ENCODE measurements at places on chromosomes 1 and 21. TPM values are rescaled to one million over a fixed set of nuclear protein-coding genes. Genes with fewer than 3 reads are reported as not detected.

- H3K27ac ChIP-seq: no peak overlapping the region
- no peaks in the 10 kb centered on the region for H3K27me3 ChIP-seq
- no peak overlapping the region for H3K4me3 ChIP-seq
- no peak for DNase-seq
- H3K36me3 ChIP-seq: no peaks in the 10 kb centered on the region
- H3K4me1 ChIP-seq: no peaks in the 10 kb centered on the region
Measured at GRCh38 chr1:203349773-203350524, 973 bp downstream of the FMOD start.

- H3K27me3 ChIP-seq: no peaks in the 10 kb centered on the region
- H3K36me3 ChIP-seq: no peaks in the 10 kb centered on the region
- H3K27ac ChIP-seq: no peak overlapping the region
- no peak overlapping the region for H3K4me3 ChIP-seq
- peaks cover 4% of the 10 kb centered on the region for H3K4me1 ChIP-seq
- no peak for DNase-seq
Measured at GRCh38 chr21:37061926-37062592, 10.8 kb downstream of the PIGP start.

- H3K27me3 ChIP-seq: no peaks in the 10 kb centered on the region
- peak; percentile 76 for DNase-seq
- peak overlapping the region; percentile 55 for H3K27ac ChIP-seq
- no peak overlapping the region for H3K4me3 ChIP-seq
- no peaks in the 10 kb centered on the region for H3K36me3 ChIP-seq
Measured at GRCh38 chr1:8241417-8242014, 76.4 kb upstream of the SLC45A1 start.

GRCh38 chr1:247415423-247416361 is at the start of gene NLRP3:
Gene NLRP3, plus strand, starts transcription at chr1:247416173. Its CDS starts 2,628 bp downstream, at chr1:247418801.
- no peaks in the 10 kb centered on the region for H3K36me3 ChIP-seq
- DNase-seq: no peak
- peak within 1 kb of the TSS; percentile 9 for H3K4me3 ChIP-seq

GRCh38 chr1:94819945-94820746 is at the start of gene SLC44A3:
Gene SLC44A3, plus strand, starts transcription at chr1:94820357. Its CDS starts 95 bp downstream, at chr1:94820452.
- no peaks in the 10 kb centered on the region for H3K36me3 ChIP-seq
- no peaks in the 10 kb centered on the region for H3K4me1 ChIP-seq
- peak; percentile 72 for DNase-seq
- no peaks in the 10 kb centered on the region for H3K27me3 ChIP-seq
- peak within 1 kb of the TSS; percentile 88 for H3K27ac ChIP-seq
- H3K4me3 ChIP-seq: peak within 1 kb of the TSS; percentile 84

DNA sequence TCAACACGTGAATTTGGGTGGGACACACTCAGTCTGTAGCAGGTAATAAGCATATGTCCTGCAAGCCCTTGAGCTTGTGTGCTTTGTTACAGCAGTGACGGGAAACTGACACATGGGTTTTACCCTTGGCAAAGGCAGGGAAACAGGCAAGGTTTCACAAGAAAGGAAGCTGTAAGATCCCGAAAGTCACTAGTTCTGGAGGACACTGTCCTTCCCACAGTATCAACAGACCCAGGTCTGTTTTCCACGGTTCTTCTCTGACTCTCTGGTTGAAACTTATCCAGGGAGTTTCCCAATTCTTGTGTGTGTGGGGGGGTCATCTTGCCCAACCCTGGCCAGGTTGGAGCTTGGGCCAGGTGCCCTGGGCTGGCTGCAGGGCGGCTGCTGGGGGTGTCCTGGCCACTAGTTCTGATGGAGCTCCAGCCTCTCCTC is 29.3 kb upstream of the ZBTB21 start:
- peak overlapping the region; percentile 53 for H3K27ac ChIP-seq
- H3K27me3 ChIP-seq: no peaks in the 10 kb centered on the region
- H3K36me3 ChIP-seq: no peaks in the 10 kb centered on the region
- no peak overlapping the region for H3K4me3 ChIP-seq

- no peaks in the 10 kb centered on the region for H3K36me3 ChIP-seq
- H3K27me3 ChIP-seq: no peaks in the 10 kb centered on the region
- no peak for DNase-seq
- H3K4me1 ChIP-seq: no peaks in the 10 kb centered on the region
Measured at GRCh38 chr1:195202241-195202640, 1406.0 kb downstream of the KCNT2 start.

GRCh38 chr1:227561241-227561907 is 2.0 kb upstream of the ZNF678 start:
- DNase-seq: no peak
- no peak overlapping the region for H3K27ac ChIP-seq
- no peaks in the 10 kb centered on the region for H3K4me1 ChIP-seq
- no peak overlapping the region for H3K4me3 ChIP-seq
- no peaks in the 10 kb centered on the region for H3K36me3 ChIP-seq

- no peak for DNase-seq
- no peaks in the 10 kb centered on the region for H3K4me1 ChIP-seq
- H3K4me3 ChIP-seq: no peak overlapping the region
- H3K27me3 ChIP-seq: no peaks in the 10 kb centered on the region
Measured at GRCh38 chr1:187621951-187622350, 793.2 kb downstream of the PLA2G4A start.

DNA sequence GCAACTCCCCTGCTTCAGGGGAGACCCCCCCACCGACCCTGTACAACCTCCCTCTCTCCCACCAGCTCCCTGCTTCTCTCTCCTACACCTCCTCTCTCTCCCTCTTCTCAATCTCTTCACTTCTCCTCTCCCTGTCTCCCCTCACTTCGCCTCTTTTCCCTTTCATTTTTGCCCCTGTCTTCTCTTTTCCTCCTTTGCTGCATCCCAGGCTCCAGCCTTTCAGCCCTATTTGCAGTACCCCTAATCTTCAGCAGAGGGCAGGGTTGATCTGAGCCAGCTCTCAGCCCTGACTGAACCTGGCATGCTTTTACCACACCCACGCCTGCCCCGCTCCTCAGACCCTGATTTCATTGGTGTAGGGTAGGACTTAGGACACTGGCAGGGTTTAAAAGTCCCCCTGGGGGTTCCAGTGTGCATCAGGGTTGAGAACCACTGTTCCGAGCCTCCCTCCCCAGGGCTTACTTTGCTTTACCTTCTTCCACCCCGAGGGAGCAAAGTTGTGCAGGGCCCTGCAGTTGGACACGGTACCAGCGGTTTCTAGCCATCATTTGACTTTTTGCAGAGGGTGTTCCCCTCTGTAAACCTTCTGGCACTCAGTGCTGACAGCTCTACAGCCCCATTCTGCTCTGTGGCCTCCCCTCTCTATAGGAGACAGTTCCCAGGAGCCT is 67.3 kb upstream of the CNTN2 start:
- no peaks in the 10 kb centered on the region for H3K4me1 ChIP-seq
- DNase-seq: peak; percentile 56
- no peak overlapping the region for H3K4me3 ChIP-seq
- H3K36me3 ChIP-seq: no peaks in the 10 kb centered on the region
- no peak overlapping the region for H3K27ac ChIP-seq

DNA sequence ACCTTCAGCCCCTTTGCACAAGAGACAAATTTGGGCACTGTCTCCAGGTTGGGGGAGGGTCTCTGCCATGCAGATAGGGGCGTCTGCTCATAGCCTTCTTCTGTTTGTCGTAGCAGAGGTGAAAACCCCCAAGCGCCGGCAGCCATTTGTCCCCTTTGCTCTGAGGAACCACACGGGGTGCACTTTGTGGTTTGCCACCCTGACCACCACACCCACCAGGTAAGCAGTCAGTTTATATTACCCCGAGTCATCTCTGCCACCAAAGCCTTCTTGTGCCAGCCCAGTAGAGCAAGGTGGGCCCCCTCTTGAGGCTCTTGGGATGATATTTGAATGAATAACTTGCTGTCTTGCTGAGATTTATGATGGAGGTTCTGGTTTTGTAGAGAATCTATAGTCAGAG is 111.8 kb downstream of the VPS13D start:
- peaks cover 12% of the 10 kb centered on the region for H3K4me1 ChIP-seq
- no peaks in the 10 kb centered on the region for H3K36me3 ChIP-seq
- H3K27ac ChIP-seq: no peak overlapping the region
- H3K4me3 ChIP-seq: no peak overlapping the region
- DNase-seq: no peak
- no peaks in the 10 kb centered on the region for H3K27me3 ChIP-seq

DNA sequence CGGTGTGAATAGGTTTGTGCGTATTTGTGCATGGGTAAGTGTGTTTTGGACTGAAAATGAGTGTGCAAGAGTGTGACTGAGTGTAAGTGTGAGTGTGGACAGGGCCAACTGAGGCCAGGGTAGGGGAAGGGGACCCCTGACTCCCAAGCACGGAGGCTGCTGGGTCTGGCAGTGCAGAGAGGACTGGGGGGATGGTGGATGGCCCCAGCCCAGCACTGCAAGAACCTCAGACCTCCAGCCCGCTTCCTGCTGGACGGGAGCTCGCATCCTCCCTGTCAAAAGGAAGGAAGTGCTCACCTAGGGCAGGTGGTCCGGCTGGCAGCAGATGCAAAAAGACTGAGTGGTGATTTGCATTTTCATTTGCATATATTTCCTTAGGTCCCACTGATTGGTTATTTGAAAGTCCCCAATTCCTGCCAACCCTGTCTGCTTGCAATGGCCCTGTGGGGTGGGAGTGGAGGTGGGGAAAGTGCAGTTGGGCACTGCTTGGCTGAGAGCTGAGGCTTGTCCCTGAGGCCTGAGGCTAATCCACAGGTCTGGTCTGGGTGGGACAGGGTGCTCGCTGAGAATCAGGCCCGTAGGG is 42.8 kb upstream of the CASZ1 start:
- DNase-seq: no peak
- H3K4me3 ChIP-seq: no peak overlapping the region
- no peaks in the 10 kb centered on the region for H3K4me1 ChIP-seq
- no peaks in the 10 kb centered on the region for H3K27me3 ChIP-seq
- H3K27ac ChIP-seq: no peak overlapping the region

GRCh38 chr1:232713785-232714184 is 83.9 kb upstream of the SIPA1L2 start:
- no peaks in the 10 kb centered on the region for H3K36me3 ChIP-seq
- no peak for DNase-seq
- no peak overlapping the region for H3K4me3 ChIP-seq
- H3K27ac ChIP-seq: no peak overlapping the region

DNA sequence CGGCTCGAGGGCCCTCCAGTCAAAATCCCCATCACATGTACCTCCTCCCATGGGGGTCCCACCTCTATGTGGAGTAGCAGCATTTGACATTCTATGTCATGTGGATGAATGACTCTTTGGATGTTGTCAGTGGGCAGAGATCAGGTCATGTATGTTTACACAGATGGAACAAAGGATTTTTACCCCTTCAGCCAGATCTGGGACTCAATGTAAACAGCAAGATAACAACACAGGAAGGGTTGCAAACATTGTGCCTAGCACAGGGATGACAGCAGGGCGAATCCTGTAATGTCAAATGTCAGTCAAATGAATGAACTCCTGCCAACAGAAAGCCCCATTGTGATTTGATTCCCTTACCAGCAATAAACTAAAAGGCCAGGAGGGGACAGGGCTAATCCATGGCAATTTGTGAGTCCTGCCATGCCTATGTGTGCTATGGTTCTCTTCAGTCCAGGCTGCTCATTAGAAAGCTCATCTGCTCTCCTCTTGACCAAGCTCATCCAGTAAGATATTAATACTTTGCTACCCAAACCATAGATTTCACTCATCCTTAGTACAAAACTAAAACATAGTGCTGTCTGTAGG is 60.3 kb downstream of the PGBD5 start:
- H3K36me3 ChIP-seq: no peaks in the 10 kb centered on the region
- H3K27ac ChIP-seq: no peak overlapping the region
- no peaks in the 10 kb centered on the region for H3K27me3 ChIP-seq
- no peak for DNase-seq

GRCh38 chr1:205348554-205349487 is 7.9 kb downstream of the KLHDC8A start:
- H3K36me3 ChIP-seq: no peaks in the 10 kb centered on the region
- H3K4me3 ChIP-seq: no peak overlapping the region
- peaks cover 12% of the 10 kb centered on the region for H3K27me3 ChIP-seq
- no peak for DNase-seq

DNA sequence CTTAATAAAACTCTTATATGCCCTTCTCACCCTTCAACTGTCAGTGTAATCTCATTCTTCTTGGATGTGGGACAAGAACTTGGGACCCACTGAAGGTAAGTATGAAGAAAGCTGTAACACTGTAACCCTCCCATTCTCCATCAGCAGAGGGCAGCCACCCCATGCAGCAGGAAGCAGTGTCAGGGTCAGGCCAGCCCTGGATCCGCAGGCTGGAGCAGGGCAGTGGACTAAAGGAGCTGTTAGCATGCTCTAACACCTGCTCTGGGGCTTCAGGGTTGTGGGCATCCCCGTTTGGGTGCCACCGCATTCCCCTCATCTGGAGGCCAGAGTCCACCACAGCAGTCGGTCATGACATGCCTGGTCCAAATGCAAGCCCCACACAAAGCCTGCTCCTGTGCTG is 156.5 kb downstream of the HIVEP3 start:
- no peak overlapping the region for H3K27ac ChIP-seq
- H3K27me3 ChIP-seq: no peaks in the 10 kb centered on the region
- no peak overlapping the region for H3K4me3 ChIP-seq
- no peaks in the 10 kb centered on the region for H3K36me3 ChIP-seq
- no peaks in the 10 kb centered on the region for H3K4me1 ChIP-seq
- DNase-seq: no peak

- no peaks in the 10 kb centered on the region for H3K4me1 ChIP-seq
- no peaks in the 10 kb centered on the region for H3K27me3 ChIP-seq
- H3K36me3 ChIP-seq: no peaks in the 10 kb centered on the region
- no peak overlapping the region for H3K4me3 ChIP-seq
Measured at GRCh38 chr1:209884665-209885117, 53.3 kb upstream of the SYT14 start.

GRCh38 chr1:233664253-233664652 is 50.3 kb downstream of the KCNK1 start:
- DNase-seq: no peak
- no peaks in the 10 kb centered on the region for H3K36me3 ChIP-seq
- no peak overlapping the region for H3K27ac ChIP-seq
- H3K27me3 ChIP-seq: no peaks in the 10 kb centered on the region

GRCh38 chr1:27102707-27103468 is 52.0 kb downstream of the SLC9A1 start:
- no peaks in the 10 kb centered on the region for H3K4me1 ChIP-seq
- H3K36me3 ChIP-seq: no peaks in the 10 kb centered on the region
- H3K4me3 ChIP-seq: no peak overlapping the region
- no peaks in the 10 kb centered on the region for H3K27me3 ChIP-seq

GRCh38 chr1:107200631-107201030 is 59.8 kb downstream of the NTNG1 start:
- no peaks in the 10 kb centered on the region for H3K27me3 ChIP-seq
- no peak for DNase-seq
- H3K4me3 ChIP-seq: no peak overlapping the region
- H3K36me3 ChIP-seq: no peaks in the 10 kb centered on the region
- no peaks in the 10 kb centered on the region for H3K4me1 ChIP-seq

GRCh38 chr21:43845386-43845785 is 19.6 kb upstream of the AGPAT3 start:
- no peak for DNase-seq
- no peaks in the 10 kb centered on the region for H3K4me1 ChIP-seq
- no peak overlapping the region for H3K4me3 ChIP-seq
- no peaks in the 10 kb centered on the region for H3K36me3 ChIP-seq
- no peak overlapping the region for H3K27ac ChIP-seq

- H3K4me1 ChIP-seq: no peaks in the 10 kb centered on the region
- DNase-seq: no peak
- H3K4me3 ChIP-seq: no peak overlapping the region
- no peaks in the 10 kb centered on the region for H3K36me3 ChIP-seq
Measured at GRCh38 chr1:99726818-99727217, 39.6 kb downstream of the FRRS1 start.

Gene RASSF5
- 4.9 TPM for total RNA-seq

Gene NPPB
- not detected for total RNA-seq

Gene RGSL1
- not detected for total RNA-seq

Gene GJA5
- total RNA-seq: 4.8 TPM

Gene VTCN1
- total RNA-seq: not detected

Gene DNAJC6
- total RNA-seq: 2.2 TPM

Gene CSF3R
- 1.1 TPM for total RNA-seq

Gene XCL2
- total RNA-seq: not detected

Gene OR2L5
- total RNA-seq: not detected

Gene CD1D
- 4.6 TPM for total RNA-seq

Gene FAM151A
- total RNA-seq: 0.66 TPM

Gene TIAM1
- 5.7 TPM for total RNA-seq

Gene TAS1R1
- total RNA-seq: not detected

Gene RGS18
- 0.42 TPM for total RNA-seq

Measured in colonic mucosa (tissue), 4 donors.